GM18507 (cell line): ENCODE measurements at places on chromosomes 5 and 9.

- no peak for DNase-seq
Measured at GRCh38 chr5:68730220-68730978, 363.4 kb upstream of the SLC30A5 start.

GRCh38 chr5:41637869-41638268, 127.5 kb upstream of the PLCXD3 start:
- DNase-seq = no peak

DNA sequence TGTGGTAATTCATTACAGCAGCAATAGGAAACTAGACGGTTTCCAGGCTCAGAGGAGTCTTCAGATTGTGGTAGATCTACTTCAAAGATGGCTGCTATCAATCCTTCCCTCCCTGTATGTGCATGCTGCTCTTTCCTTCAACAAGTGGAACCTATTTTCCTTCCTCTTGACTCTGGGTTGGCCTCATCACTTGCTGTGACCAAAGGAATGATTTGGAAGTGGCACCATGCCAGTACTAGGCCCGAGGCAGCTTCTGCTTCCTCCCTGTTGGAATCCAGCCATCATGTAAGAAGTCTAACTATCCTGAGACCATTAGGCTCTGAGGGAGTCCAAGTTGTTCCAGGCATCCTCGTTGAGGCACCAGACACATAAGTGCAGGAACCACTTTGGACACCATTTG, 46.5 kb upstream of the MCTP1 start:
- no peak for DNase-seq

- DNase-seq = peak; percentile 26
Measured at GRCh38 chr9:84597131-84597530, 72.4 kb upstream of the NTRK2 start.

DNA sequence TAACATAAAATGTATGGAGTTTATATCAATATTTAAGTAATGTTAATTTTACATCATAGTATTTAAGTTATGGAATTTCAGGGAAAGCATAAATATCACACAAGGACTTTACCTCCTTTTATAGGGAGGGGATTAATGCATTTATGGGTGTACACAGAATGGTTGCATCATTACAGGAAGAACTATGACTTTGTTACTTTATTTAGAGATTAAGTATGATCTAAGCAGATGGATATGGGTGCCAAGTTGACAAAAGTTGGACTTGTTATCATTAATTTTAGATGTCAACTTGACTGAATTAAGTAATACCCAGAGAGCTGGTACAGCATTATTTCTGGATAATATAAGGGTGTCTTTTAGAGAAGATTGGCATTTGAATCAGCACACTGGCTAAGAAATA, 160.5 kb upstream of the CDH10 start:
- no peak for DNase-seq

GRCh38 chr9:109894473-109894872, 114.5 kb downstream of the PALM2AKAP2 start:
- no peak for DNase-seq

GRCh38 chr9:27784847-27785713, 211.8 kb upstream of the C9orf72 start:
- no peak for DNase-seq

GRCh38 chr9:94993160-94993820, 266.8 kb downstream of the AOPEP start:
- DNase-seq = no peak
